Stimulated activated CD4-positive, alpha-beta T cell treated with anti-CD3 and anti-CD28 coated beads, TNF-alpha, amount 100 ng/mL, for 48 hours (primary cell): ENCODE measurements at places on chromosomes 4 and X.

DNA sequence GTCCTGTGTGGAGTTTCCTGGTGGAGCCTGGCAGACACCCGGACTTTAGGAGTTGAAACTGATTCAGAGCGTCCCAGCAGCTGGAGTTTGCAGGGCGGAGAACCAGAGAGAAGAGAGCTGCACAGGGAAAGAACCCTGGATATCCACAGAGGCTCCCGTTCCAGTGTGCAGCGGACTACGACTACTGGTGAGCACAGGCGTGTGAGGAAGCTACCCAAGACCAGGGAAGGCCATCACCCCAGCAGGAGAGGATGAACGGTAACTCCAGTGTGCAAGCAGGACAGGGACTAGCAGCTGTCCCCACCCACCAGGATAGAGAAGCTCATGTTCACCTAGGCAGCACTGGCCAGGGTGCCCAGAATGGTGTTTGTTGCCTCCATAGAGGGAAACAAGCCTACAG lies 2.3 kb downstream of the LAGE3 start:
- no peak for DNase-seq

GRCh38 chrX:771536-771935 lies 140.9 kb downstream of the SHOX start:
- DNase-seq: no peak

DNA sequence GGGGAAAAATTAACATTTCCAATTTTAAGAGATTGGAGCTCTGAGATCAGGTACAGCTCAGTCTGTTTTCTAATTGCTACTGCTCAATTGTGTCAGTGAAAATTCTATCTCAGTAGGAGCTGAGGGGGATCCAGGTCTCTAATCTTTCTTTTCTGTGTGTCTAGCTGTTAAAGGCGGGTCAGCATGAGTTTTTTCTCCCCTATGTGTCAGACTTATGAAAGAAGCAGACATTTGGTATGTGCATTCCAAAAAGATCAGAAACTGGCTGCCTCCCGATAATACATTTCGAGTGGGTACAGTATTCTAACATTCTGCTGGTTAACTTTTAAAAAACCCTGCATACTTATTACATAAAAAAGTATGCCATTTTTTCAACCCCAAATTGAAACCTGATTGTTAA lies 72.4 kb downstream of the PCDH7 start:
- no peak for DNase-seq

DNA sequence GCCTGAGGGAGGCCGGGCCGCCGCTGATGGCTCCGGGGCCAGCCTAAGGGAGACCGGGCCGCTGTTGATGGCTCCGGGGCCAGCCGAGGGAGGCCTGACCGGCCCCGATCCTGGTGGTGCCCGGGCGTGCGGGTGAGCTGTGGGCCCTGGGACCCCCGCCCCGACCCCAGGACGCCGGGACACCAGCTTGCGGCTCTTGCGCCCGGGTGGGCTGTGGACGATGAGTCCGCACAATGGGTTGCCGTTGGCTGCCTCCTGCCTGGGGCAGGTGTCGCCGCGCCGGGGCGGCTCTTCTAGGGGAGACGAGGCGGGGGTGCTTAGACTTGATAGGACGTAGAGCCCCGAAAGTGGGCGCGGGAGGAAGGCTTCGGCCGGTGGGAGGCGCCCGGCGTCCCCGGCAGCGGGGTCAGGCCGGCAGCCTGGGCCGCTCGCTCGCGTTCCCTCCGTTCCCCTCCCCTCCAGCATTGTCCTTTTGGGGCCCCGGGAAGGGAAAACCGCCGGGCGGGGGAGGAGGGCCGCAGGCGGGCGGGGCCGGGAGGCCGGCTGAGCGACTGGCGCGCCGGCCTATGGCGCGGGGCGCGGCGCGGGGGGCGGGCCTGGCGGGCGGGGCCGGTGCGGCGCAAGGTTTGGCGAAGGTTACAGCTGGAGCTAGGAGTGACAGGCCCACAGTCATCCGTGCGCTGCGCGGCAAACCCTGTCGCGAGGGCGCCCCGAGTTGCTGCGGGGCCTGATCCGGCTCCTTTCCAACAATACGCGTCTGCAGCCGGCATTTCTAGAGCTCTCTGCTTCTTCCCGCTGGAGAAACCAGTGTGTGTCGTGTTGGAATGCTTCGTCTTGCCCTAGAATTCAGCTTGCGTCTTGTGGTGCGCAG lies 819 bp downstream of the KIAA0232 start:
- peak; percentile 77 for DNase-seq

DNA sequence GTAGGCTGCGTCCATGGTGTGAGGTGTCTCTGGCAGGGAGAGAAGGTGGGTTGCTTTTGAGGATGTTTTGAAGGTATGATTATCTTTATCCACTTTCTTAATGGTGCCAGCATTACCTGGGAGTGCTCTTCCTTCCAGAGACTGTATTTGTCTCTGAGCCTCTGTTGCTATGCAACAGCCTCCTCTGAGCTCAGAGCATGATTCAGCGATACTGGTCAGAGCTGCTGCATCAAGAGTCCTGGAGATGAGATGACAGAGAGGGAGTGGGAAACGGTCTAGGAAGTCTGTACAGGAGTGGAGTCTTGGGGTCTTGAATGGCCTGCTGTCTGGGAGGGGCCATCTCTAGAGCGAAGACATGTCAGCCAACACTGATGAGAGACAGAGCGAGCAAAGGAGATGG lies 104.4 kb upstream of the RAB40AL start:
- DNase-seq: no peak

- no peak for DNase-seq
Measured at GRCh38 chrX:68304602-68305001, 128.7 kb downstream of the OPHN1 start.

DNA sequence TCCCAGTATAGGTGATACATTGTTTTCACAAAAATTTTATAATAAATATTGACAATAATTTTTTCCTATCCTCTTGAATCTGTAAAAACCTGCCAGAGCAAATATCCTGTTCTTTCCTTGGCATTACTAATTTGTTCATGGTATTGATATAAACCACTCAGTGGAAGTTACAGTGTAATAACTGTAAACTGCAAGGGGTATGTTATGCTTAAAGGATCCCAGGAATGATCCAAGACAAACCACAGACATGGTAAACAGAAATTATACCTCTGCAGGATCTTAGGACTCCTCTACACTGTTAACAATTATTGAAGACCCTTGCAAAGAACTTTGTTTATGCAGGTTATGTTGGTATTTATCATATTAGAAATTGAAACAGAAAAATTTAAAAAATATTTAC lies 17.7 kb upstream of the MAD2L1 start:
- no peak for DNase-seq

DNA sequence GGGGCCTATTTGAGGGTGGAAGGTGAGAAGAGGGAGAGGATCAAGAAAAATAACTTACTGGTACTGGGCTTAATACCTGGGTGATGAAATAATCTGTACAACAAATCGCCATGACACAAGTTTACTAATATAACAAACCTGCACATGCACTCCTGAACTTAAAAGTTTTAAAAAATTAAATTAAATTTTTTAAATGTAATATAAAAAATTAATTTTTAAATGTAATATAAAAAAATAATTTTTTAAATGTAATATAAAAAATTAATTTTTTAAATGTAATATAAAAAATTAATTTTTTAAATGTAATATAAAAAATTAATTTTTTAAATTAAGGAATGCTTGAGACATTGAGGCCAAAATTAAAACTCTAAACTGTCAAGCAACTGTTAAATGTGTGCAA lies 124.3 kb upstream of the GALNT7 start:
- DNase-seq: no peak
